Nucleus accumbens (tissue), 56 donors: ENCODE measurements at places on chromosomes 1 and 21.

- no peak for DNase-seq
Observed at GRCh38 chr1:6185635-6186382, 5.7 kb upstream of the CHD5 start.

GRCh38 chr1:220873087-220873486 is 6.2 kb upstream of the HLX start:
- no peak for DNase-seq

- DNase-seq: no peak
Observed at GRCh38 chr1:63747445-63747844, 26.4 kb upstream of the ROR1 start.

- DNase-seq: no peak
Observed at GRCh38 chr1:21365036-21365435, 74.8 kb upstream of the ECE1 start.

DNA sequence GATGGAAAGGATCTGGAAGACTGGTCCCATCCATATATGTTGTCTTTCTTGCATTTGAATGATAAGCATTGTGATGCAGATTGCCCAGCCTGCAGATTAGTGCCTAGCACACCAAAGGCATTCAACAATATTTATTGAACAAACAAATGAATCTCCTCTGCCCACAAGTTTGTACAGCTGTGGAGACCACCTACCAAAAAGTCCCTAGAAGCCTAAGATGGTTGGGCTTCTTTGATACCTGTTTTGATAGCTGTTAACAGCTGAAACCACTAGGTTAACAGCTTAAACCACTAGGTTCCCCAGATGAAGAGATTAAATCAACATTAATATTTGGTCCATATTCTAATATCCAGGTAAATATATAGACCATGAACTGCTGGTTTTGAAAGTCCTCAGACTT is 9.8 kb downstream of the DUSP10 start:
- DNase-seq: no peak

DNA sequence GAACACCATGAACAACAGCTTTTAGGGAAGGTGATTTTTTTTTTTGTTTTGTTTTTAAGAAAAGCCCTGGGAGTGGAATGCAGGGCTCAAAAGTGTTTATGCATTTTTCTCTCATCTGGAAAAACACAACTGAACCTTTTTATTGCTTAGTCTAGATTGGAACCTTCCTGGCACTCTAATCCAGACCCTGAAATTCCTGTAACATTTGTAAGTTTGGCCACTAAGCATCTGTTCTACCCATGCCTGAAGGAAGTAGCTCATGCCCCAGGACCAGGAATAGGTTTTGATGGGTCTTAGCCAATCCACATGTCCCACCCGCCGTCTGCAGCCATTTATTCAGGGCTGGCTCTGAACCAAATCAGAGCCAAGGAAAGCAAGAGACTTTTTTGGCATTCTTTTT is 39.7 kb upstream of the SLC2A1 start:
- DNase-seq: no peak

- no peak for DNase-seq
Observed at GRCh38 chr1:234620272-234621126, 10.5 kb upstream of the IRF2BP2 start.

DNA sequence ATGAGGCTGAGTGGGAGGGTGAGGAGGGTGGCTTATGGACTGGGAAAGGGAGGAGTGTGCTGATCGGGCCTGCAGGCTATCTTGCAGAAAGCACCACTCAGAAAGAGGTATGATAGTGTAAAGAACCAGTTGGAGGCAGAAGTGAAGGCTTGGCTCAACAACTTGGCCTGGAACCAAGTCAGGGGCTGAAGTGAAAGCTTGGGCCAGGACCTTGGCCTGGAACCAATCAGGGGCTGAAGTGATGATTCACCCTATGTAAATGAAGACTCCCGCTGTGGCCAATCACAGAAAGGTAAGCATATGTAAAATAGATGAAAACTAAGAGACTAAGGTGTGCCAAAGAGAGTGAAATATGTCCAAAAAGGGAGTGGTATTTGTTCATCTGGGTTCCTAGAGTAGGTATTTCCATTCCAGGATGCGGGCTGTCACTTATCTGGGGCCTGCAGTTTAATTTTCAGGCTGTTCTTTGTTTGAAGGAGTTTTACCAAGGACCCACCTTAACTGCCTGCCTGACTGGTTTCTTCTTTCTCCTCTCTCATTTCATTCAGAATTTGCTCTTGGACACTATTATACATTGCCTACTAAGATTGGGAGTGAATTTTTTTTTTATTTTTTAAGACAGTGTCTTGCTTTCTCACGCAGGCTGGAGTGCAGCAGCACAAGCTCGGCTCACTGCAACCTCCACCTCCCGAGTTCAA is 5.1 kb upstream of the RFX5 start:
- no peak for DNase-seq

- no peak for DNase-seq
Observed at GRCh38 chr1:50967416-50968157, 2.5 kb upstream of the CDKN2C start.

GRCh38 chr1:20302108-20302471 is 11.4 kb downstream of the VWA5B1 start:
- DNase-seq: no peak

DNA sequence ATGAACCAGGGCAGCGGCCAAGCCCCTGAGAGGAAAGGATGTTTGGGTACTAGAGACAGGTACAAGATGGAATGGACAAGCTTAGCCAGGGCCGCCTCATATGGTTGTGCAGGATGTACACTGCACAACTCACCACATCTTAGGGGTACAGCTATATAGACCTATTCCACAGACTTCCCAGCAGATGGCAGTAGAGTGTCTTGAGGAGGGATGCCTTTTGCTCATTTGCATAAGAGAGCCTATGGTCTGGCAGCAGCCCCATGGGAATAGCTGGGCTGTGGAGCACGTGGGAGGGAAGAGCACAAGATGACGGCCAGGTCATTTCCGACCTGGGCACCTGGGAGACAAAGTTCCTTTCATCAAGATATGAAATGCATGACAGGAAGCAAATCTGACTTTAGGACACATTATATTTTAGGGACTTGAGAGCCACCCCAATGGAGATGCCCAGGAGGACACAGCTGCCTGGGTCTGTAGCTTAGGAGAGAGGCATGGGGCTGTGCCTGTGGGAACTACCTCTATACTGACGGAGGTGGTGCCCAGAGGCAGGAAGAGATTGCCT is 215.5 kb downstream of the KCNJ6 start:
- no peak for DNase-seq

GRCh38 chr1:53606651-53607051 is 132.3 kb downstream of the GLIS1 start:
- DNase-seq: no peak

DNA sequence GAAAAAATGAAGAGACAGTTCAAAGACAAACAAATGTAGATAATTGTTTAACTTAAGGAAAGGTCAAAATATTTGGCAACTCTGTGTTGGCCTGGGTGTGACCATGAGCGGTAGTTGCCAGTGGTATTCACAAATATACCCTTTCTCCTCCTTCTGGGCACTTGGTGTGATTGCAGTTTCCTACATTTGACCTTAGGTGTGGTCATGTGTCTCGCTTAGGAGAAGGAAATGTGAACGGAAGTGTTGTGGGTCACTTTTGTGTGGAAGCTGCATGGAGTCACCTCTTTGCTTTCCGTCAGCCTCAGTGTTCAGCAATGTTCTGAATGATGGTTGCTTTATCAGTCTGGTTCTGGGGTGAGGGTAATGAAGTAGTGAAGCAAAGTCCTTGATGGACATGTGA is 3.4 kb upstream of the PCSK9 start:
- no peak for DNase-seq

GRCh38 chr1:56666112-56666608 is 21.0 kb downstream of the PRKAA2 start:
- DNase-seq: no peak

DNA sequence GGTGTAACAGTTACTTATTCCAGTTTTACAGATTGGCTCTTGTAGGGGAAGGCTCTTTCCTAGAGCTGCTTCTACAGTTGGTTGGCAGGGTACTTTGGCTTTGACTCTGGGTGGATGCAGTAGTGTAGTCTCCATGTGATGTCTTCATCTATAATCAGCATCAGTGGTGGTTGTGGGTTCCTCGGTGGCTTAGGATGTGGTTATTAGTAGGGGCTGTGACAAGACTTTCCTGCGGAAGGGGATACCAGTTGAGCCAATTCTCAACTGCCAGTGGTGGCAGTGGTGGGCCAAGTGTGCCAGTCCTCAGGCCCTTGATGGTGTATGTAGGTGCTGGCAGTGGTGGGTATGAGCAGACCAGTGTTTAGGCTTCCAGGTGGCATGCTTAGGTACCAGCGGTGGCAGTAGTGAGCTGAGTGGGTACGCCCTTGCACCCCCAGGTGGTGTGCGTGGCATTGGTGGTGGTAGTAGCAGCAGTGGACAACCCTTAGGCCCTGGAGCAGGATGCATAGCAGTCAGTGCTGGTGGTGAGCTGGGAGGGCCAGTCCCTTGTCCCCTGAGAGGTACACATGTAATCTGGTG is 27.2 kb upstream of the KLF18 start:
- no peak for DNase-seq

GRCh38 chr1:109932679-109933078 is 22.0 kb downstream of the CSF1 start:
- no peak for DNase-seq

- DNase-seq: no peak
Observed at GRCh38 chr21:41641821-41642701, 124.8 kb downstream of the RIPK4 start.

- no peak for DNase-seq
Observed at GRCh38 chr1:84704872-84705417, 14.7 kb upstream of the SSX2IP start.

DNA sequence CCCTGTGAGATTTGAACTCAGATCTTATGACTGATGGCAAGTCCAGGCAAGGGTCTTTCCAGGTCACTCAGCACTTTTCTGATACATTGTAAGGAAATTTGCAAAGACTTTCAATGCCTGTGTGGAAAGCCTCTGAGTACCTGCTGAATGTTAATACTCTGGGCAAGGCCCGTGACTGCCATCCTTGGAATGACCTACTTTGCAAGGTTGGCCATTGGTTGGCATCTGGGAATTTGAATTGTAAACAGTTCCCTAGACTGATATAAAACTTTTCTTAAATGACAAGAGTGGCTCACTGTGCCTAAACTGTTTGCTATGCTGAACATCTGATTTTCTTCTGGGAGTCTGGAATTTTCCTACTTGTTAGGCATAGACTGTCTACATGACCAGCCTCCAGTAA is 57.1 kb downstream of the CD2 start:
- no peak for DNase-seq

DNA sequence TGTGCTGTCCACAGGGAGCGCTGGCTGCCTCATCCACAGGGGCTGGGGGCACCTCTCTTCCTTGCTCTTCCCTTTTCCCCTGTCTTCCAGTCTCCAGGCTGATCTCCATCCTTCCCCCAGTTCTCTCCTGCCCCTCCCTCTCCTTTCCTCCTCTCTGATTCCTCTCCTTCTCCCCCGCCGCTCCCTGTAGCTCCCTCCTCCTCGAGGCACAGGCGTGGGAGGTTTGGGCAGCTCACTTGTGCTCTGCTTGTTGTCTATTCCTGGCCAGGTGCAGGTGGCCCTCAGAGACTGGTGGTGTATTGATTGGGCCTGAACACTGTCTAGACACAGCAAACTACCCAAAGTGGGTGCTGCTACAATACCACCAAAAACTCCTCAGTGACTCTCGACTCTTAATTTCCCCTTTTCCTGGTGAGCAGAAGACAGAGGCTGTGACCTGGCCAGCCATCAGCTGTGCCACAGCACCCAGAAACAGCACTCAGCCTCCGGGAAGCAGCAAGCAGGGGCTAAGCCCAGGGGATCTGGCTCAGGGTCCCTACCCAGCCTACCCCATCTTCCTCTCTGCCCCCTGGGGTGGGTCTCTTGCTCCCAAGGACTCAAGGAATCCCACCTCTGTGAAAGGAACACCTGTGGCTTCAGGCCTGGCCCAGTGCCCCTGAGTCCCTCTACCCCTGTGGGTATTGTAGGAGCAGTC is 93.3 kb downstream of the DDX20 start:
- no peak for DNase-seq

- DNase-seq: no peak
Observed at GRCh38 chr1:211559222-211560010, 19.5 kb downstream of the SLC30A1 start.

- DNase-seq: no peak
Observed at GRCh38 chr21:18776936-18777335, 373.4 kb upstream of the TMPRSS15 start.

DNA sequence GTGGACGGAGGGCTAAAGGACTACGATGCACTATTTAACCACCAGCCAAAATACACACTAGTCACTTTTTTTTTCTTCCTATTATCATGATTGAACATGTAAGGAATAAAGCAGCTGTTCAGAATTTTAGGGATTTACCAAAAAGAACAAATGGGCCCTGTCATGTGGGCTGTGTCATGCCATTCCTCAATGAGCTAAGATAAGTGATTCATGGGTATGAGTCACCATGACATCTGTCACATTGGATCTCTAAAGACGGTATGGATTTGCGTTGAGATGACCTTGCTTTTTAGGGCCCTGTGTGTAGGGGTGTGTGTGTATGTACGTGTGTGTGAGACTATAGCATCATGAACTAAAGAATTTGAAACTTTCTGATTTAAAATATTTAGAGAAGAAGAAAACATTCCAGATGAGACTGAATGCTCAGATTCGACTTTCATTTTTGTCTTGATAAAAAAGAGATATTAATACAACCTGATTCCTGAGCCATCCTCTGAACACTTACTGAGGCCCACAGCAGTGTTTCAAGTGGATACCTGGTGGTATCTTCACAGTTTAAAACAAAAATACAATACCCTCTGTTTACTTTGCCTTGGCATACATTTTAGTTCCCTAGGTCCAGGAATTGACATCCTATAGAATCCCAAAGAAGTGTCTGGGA is 246.1 kb upstream of the DUSP10 start:
- DNase-seq: no peak

DNA sequence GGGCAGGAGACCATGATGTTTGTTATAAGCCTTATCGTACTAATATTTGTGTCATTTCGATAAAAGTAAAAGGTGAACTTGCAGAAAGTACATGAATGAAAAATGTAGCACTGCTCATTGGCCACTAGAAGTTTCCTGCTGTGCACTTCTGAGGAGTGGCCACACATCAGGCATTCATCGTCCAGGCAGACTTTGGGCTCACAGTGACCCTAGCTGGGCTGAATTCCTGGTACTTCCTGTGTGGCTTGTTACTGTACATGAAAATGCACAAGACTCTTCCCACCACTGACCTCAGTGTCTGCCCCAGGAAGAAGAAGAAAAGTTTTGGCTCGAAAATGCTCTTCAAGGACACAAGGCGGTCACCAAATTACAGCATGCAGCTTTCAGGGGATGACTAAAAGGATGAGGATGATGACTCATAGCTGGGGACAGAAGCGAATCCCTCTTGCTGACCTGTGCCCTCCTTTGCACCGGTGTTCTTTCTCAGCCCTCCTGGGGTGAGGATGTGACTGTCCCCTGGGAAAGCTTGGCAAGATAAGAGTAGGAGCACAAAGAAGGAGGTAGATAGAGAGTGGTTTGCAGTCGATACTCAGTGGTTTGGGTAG is 252.4 kb upstream of the KAZN start:
- DNase-seq: no peak

- no peak for DNase-seq
Observed at GRCh38 chr1:201625226-201625761, 86.4 kb downstream of the NAV1 start.
